ENCODE measurements at places on chromosomes 1 and 21. TPM values are rescaled to one million over a fixed set of nuclear protein-coding genes. Genes with fewer than 3 reads are reported as not detected.

SLC35F3 gene
- 2.4 TPM for total RNA-seq

TMPRSS2 gene
- not detected for total RNA-seq

- no peak for DNase-seq
Measured at GRCh38 chr1:78836726-78837125, 169.8 kb downstream of the ADGRL4 start.

DNA sequence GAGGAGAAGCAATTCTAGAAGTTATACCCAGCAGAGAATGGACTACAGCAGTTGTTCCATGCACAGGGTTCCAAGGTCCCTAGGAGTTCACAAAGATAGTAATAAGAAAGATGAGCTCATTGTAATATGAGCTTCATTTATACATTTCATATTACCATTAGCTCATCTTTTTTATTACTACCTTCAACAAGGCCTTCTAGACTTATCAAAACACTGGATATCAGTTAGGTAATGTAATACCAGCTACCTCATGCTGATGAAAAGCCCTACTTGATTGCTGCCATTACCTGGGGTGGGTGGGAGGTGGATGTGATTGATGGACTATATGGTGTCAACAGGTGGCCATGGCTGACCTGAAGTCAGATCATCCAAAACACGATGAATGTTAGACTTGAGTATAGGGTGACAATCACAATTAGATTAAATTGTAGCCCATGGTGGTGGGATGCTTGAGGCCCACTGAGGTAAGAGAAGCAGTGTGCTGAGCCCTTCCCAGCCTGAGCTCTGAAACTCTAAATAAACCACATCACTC is 34.1 kb downstream of the SPATA46 start:
- no peak for DNase-seq

- no peak for DNase-seq
Measured at GRCh38 chr1:9052272-9053049, 17.0 kb downstream of the SLC2A5 start.

DNA sequence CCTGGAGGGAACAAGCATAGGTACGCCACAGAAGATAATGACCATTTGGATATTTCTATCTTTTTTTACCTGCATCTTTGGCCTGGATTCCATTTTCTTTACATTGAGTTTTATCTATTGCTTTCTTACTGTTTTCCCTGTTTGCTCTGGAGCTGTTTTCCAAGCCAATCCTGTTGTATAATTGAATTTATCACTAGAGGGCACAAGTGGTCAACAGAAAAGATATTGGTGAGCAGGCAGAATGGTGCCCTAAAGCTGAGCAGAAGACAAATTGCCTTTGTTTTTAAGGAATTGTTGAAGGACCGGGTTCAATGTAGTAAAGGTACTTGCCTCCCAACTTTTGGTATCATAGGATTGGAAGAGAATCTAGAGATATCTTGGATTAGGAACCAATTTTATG is 152.8 kb downstream of the PPP1R12B start:
- peak; percentile 3 for DNase-seq

Data from frontal cortex (tissue), 4 donors.